ENCODE measurements at places on chromosomes 13 and 19. TPM values are rescaled to one million over a fixed set of nuclear protein-coding genes. Genes with fewer than 3 reads are reported as not detected.

- no peak for DNase-seq
Measured at GRCh38 chr19:12975221-12975741, 5.9 kb downstream of the DAND5 start.

- DNase-seq, result no peak
Measured at GRCh38 chr13:44439452-44440024, 65.9 kb downstream of the SERP2 start.

DNA sequence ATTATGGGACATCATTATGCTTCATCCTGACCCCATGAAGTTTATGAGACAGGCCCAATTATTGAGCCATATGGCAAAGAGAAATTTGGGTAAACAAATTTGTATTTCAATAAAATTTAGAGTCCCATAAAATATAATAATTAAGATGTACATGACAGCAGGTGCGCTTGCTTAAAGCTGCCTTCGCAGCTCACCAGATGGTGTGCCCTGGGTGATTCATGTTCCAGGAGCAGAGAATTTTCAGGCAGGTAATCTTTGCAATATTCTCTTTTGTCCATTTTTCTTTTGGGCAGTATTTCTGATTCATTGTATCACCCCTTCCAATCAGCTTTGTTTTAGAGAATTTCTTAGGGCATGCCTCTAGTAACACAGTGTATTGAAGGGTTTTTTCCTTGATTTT lies 39.5 kb upstream of the WASF3 start:
- DNase-seq, result no peak

- peak; percentile 75 for DNase-seq
Measured at GRCh38 chr19:47427241-47428176, 8.2 kb upstream of the MEIS3 start.

DNA sequence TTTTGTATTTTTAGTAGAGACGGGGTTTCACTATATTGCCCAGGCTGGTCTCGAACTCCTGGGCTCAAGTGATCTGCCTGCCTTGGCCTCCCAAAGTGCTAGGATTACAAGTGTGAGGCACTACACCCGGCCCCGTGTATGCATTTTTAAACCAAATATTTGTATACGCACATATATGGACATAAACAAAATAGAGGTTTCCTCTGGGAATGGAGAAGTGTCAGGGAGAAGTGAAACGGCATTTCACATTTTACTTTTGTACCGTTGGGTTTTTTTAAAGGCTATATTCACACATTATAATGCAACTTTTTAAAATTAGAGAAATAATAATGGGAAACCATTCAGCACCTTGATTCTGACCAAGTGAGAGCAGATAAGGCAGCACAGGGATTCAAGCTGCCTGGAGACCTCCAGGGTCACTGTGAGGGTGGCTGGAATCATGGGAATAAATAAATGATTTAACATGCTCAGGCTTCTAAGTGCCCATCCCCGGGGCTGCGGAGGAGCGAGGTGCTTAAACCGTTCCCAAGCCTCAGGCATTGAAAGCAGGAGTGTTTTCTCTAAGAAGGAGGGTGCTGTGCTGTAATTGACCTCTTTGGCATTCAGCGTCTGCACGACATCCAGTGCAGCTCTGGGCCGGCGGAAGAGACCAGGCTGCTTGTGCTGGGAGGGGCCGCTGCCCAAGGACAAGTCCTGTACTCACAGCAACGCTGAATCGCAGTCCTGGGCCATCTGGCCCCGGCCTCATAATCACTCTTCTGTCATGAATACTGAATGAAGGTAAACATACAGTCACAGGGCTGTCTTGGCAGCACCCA lies 24.7 kb downstream of the GPR42 start:
- DNase-seq, result no peak

DNA sequence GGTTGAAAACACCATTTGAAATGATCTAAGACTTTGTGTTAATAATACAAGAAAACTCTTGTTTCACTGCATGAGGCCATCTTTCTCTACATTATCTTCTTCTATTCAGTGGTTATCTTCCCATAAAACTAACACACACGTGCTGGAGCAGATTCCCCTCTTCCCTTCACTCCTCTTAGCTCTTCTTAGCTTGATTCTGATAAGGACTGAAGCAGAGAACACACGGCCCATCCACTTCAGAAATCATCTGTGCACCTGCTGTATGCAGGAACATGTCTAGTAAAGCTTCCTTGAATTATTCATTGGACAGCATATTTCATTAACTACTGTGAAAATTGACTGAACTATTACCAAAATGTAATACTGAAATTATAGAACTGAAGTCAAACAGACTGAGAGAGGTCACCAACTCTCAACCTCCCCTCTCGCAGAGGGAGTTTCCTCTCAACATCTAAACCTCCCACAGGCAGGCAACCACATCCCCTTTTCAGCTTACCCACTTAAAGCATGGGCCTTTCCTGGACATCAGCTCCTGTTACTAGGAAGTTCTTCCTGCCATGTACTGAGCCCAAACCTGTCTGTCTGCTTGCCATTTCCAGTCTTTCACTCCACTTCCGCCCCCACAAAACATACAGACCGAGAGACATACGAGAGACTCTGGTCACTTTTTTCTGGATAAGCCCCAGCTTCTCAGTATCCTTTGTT lies 113.9 kb downstream of the CRYL1 start:
- DNase-seq, result no peak

DNA sequence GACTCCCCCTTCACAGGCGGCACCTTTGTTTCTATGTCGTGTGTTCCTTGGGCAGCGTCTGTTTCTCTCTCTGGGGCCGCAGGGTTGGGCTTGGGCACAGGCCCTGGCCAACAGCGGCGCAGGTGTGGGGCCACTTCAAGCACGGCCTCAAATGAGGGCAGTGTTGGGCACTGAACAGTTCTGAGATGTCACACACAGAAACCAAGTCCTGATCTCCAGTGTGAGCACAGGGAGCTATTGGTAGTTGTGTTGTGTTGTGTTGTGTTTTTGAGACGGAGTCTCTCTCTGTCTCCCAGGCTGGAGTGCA lies 42.7 kb downstream of the GATAD2A start:
- DNase-seq, result no peak

DNA sequence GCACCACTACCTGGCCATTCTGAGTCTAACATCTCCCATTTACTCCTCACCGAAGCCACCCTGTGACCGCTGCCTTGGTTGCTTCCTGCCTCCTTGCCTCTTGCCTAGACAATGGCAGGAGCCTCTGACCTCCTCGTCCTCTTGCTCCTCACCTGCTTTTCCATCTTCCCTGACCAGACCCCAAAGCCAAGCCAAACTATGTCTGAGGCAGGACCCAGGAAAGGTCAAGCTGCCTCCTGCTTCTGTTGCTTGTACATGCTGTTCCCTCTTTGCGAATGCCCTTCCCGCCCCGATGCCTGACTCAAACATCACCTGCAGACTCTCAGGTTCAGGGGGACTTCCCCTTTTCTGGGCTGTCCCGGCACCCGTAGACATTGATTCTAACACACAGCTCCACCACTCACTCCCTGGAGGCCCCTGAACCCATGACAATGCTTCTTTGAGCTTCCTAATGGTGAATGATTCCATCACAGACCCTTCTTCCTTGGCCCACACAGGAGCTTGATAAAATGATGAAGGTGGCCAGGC lies 60.8 kb downstream of the F2RL3 start:
- no peak for DNase-seq

- DNase-seq, result no peak
Measured at GRCh38 chr19:22619371-22619770, 14.8 kb upstream of the ZNF492 start.

- no peak for DNase-seq
Measured at GRCh38 chr13:78586706-78587105, 16.6 kb downstream of the POU4F1 start.

DNA sequence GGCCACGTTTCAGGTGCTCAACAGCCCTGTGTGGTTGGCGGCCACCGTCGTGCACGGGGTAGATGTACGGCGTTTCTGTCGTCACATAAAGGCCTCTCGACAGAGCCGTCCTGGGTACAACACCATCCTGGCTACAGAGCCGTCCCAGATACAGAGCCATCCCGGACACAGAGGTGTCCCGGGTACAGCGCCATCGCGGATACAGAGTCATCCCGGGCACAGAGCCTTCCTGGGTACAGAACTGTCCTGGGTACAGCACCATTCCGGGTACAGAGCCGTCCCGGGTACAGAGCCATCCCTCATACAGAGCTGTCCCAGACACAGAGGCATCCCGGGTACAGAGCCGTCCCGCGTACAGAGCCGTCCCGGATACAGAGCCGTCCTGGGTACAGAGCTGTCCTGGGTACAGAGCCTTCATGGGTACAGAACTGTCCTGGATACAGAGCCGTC lies 222.7 kb upstream of the SOX1 start:
- no peak for DNase-seq

DNA sequence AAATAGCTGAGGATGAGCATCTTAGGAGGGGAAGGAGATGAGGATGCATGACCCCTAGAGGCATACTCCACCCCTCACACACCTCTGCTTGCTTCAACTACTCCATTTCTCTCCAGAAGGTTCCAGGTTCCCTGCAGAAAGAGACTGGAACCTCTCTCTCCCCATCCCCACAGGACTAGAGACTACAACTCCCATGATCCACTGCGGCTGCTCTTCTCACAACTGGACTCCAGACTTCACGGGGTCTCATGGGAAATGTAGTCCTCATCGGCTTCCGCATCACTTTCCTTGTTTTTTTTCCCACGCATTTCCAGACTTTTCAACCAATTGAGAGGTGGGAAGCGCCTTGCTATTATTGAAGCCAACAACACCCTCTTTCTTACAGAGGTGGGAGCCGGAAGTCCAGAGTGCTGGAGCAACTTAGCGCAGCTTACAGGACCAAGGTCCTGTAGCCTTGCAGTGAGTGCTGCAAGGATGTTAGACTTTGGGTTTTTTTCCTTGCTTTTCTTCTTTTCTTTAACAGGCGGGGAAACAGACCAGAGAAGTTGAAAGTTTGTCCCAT lies 13.9 kb upstream of the CACNG6 start:
- peak; percentile 70 for DNase-seq

- no peak for DNase-seq
Measured at GRCh38 chr13:106048386-106048785, 487.1 kb downstream of the EFNB2 start.

DNA sequence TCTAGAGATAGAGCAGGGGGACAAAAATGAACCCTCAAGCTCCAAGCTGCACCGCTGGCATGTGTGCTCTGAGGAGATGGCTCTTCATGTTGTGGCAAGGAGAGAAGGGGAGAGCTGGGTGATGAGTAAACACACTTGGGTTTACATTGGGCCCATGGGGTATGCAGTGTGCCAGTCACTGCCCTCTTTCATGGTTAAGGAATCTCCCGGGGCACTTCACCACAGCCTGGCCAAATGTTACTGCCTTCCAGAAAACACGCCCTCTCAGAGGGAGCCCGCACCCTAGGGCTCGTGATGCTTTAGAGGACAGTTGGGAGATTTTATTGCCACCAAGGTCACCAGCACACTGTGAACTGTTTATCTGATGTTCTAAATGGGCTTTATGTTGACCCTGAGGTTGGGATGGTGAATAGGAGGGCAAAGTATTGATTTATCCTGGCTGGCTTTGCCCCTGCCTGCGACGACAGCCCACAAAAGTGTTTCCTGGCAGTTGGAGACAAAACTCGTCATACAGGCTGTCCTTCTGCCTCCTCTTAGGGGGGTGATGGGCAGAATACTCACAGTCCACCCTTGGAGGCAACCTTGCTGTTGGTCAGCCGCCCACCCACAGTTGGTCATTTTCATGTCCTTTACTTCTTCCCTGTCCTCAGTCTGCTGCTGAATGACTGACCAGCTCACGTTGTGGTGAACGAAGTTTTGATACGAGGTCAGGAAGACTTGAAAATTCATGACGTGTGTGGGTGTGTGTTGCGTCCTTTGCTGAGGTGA lies 156.9 kb downstream of the STK24 start:
- no peak for DNase-seq

DNA sequence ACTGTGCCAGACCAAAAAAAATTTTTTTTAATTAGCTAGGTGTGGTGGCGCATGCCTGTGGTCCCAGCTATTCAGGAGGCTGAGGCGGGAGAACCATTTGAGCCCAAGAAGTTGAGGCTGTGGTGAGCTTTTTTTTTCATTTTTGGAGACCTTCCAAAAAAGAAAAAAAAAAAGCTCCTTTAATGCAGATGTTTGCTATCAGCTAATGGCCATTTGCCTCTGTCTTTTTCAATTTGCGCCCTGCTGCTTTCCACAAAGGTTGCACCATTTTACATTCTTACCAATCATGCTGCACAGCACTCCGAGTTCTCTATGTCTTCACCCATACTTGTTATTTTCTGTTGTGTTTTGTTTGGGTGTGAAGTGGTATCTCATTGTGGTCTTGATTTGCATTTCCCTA lies 15.6 kb upstream of the SMARCA4 start:
- DNase-seq, result no peak

DNA sequence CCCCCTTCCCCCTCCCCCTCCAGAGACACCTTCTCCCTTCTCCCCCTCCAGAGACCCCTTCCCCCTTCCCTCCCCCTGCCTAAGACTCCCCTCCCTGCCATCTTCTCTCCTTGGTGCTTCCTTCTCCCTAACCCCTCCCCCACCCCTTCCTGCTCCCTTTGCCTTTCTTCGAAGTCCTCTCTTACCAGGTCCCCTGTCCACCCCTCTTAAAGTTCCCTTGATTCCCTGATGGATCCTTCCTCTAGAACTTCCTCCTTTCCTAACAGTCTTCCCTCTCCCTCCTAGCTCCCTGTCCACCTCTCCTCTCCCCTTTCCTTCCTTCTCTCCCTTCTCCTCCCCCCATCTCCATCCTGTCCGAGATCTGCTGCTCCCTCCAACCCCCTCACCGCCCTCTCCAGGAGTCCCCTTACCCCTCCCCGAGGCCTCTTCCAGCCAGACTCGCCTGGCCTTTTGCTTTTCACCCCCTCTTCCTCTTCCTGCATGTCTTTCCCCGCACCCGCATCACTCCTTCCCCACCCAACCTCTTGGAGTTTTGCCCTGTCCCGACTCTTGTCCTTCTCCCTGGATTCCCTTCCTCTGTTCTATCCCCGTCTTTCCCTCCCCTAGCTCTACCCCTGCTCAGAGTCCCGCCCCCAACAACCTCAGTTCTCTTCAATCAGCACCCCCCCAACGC lies 3.1 kb downstream of the TNFSF9 start:
- no peak for DNase-seq

- no peak for DNase-seq
Measured at GRCh38 chr13:20580257-20580656, 13.3 kb downstream of the IFT88 start.

GRCh38 chr13:95447814-95448213 lies 104.7 kb upstream of the CLDN10 start:
- DNase-seq, result no peak

GRCh38 chr19:6717036-6717435 lies 3.4 kb downstream of the C3 start:
- no peak for DNase-seq

GRCh38 chr19:16203256-16204004 lies 5.7 kb downstream of the AP1M1 start:
- DNase-seq, result no peak

The PSG7 gene
- total RNA-seq, result not detected

The SBSN gene
- not detected for total RNA-seq

The MEDAG gene
- 0.05 TPM for total RNA-seq

The WDR88 gene
- not detected for total RNA-seq

The ZNF816 gene
- 6.5 TPM for total RNA-seq

The MCF2L gene
- 12.8 TPM for total RNA-seq

The SIGLEC8 gene
- total RNA-seq, result 0.09 TPM

The CD33 gene
- 4.8 TPM for total RNA-seq

The C19orf18 gene
- total RNA-seq, result 0.23 TPM
